NCI-H1694 (cell line): ENCODE measurements at places on chromosomes 3 and 15.
A peak's percentile ranks its signal among the peaks of the same experiment; 100 is the strongest.

DNA sequence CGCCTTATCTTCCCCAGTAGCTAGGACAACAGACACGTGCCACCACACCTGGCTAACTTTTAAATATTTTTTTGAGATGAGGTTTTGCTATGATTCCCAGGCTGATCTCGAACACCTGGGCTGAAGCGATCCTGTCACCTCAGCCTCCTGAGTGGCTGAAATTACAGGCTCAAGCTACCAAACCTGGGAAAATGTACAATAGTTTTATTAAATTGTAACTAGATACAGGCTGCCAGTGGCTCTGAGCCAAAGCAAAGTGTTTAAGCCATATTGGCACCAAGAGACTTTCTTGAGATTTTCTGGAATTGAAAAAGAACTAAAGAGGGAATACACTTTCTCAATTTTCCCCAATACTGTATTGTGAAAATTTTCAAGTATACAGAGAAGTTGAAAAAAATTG, 204.3 kb downstream of the SUCLG2 start:
- no peak for DNase-seq

- DNase-seq: no peak
These were observed 23.1 kb downstream of the B3GALNT1 start for GRCh38 chr3:161082063-161082462.

- DNase-seq: no peak
These were observed 9.3 kb upstream of the BCL2L10 start for GRCh38 chr15:52121896-52122295.

- peak; percentile 51 for DNase-seq
These were observed 50.6 kb downstream of the SV2B start for GRCh38 chr15:91150502-91151160.

DNA sequence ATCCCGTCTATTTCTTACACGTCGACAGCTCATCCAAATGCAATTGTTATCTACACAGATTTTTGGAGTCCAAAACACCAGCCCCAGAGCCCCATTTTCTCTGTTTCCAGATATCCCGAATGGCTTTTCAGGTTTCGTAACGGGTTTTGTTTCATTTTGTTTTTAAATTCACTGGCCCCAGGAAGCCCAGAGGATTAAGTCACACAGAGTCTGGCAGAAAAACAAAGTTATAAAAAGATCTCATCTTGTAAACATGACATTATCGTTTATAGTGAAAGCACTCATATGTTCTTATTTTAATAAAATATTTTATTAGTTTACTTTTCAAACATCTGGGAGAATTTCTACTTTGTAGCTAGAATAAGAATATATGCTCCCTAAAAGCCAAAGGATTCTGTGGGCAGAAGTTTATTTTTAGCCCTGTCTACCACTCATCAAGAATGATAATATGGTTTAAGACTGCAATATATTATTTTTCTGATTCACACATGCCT, 149.3 kb upstream of the SLC2A2 start:
- DNase-seq: no peak

DNA sequence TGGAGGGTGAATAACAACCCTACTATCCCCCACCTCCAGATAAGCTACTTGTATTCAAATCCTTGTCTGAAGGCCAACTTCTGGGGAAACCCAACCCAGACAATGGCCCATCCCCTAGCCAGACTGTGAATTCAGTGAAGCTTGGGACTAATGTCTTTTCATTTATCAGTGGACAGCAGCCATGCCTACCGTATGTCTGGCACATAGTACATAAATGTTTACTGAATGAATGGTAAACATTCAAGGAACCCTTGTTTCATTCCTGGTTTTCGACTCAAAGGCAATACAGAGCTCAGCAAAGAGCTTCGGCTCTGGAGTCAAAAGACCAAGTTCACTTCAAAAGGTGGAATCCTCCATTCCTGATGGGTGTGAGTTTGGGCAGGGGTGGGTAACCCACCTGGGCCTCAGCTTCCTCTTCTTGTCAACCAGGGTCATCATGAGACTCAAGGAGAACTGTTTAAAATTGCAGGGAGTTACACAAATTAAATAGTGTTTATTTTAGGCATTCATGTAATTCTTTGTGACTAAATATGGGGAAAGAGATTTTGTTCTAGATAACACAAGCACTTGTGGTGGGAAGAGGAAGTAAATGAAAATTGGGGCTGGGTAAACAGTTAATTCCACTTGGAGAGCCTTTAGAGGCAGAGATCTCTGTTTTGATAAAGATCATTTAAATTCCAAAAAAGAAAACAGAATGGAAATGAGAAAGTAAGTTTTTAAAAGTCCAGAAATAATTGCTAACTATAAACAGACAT, 303.7 kb upstream of the WNT5A start:
- DNase-seq: no peak

- DNase-seq: no peak
These were observed 550.8 kb downstream of the DIPK2A start for GRCh38 chr3:144522456-144522855.
